Effector CD8-positive, alpha-beta T cell (primary cell): ENCODE measurements at places on chromosomes 16 and 17.

DNA sequence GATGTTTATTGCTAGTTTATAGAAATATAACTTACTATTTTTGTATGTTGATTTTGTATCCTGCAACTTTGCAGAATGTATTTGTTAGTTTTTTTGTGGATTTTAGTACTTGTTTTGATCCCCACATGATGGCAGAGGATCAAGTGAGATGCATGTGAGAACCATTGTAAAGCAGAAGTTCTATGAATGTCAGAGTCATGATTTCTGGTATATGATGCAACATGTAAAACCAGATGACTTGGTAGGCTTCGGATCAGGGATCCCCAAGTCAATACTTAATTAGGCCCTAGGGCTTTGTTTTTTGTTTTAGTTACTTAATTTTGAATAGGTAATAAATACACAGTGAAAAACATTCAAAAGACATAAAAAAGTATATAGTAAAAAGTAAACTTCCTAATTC, 45.8 kb downstream of the ESRP2 start:
- no peak for DNase-seq

GRCh38 chr16:65222536-65222935, 100.7 kb upstream of the CDH11 start:
- no peak for DNase-seq

DNA sequence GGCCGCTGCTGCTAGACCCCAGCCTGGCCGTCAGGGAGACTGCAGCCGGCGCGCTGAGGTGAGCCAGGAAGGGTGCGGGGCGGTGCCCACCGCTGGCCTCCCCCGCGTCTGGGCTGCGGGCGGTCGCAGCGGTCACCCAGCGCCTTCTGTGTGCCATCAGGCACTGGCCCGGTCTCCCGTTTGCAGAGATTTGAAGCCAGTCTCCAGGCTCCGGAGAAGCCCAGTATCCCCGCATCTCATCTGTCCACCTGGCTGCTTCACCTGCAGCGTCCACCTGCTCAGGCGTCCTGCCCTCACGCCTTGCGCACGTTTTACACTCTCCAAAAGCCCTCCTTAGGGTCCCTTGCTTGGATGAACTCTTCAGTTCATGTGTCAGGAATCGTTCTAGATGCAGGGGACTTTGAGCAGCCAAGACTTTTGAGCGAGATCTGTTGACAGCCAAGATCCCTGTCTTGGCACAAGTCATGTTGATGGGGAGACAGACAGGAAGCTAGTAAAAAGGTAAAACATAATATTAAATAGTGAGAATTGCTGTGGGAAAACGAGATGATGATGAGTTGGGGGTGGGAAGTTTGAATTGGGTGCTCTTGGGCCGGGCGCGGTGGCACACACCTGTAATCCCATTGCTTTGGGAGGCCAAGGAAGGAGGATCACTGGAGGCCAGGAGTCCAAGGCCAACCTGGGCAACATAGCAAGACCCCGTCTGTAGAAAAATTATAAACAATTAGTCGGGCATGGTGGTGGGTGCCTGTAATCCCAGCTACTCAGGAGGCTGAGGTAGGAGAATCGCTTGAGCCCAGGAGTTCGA, 916 bp downstream of the HEATR3 start:
- no peak for DNase-seq

DNA sequence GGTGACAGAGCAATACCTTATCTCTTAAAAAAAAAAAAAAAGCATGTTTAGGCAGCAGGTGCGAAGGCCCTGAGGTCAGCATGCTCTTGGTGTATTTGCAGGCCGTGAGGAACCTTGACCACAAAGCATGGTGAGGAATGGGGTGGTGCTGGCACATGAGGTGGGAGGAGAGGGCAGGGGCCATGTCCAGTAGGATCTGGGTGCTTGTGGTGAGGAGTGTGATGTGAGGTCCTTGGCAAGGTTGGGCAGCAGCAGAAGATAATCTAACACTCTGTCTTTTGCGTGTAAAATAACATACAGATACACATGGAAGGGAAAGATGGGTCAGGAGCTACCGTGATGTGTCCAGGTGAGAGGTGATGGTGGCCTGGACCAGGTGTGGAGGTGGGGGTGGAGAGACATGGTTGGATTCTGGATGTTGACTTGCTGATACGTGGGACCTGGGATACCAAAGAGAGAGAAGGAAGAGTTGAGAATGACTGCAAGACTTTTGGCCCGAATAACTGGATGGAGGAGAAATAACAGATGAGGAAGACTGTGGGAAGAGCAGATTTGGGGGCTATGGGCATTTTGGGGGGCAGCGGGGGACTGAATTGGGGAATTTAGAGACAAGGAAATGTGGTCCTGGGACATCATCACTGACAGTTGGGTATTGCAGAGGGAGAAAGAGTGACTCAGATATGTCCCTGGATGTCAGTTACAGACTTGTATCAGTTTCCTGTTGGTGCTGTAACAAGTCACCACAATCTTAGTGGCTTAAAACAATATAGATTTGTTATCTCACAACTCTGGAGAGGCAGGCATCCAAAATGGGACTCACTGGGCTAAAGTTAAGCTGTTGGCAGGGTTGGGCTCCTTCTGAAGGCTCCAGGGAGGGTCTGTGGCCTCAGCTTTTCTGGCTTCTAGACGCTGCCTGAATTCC, 274.9 kb downstream of the HAPSTR1 start:
- DNase-seq, result no peak

- DNase-seq, result no peak
These were observed 244.6 kb upstream of the PSMD7 start for GRCh38 chr16:74052016-74052415.

DNA sequence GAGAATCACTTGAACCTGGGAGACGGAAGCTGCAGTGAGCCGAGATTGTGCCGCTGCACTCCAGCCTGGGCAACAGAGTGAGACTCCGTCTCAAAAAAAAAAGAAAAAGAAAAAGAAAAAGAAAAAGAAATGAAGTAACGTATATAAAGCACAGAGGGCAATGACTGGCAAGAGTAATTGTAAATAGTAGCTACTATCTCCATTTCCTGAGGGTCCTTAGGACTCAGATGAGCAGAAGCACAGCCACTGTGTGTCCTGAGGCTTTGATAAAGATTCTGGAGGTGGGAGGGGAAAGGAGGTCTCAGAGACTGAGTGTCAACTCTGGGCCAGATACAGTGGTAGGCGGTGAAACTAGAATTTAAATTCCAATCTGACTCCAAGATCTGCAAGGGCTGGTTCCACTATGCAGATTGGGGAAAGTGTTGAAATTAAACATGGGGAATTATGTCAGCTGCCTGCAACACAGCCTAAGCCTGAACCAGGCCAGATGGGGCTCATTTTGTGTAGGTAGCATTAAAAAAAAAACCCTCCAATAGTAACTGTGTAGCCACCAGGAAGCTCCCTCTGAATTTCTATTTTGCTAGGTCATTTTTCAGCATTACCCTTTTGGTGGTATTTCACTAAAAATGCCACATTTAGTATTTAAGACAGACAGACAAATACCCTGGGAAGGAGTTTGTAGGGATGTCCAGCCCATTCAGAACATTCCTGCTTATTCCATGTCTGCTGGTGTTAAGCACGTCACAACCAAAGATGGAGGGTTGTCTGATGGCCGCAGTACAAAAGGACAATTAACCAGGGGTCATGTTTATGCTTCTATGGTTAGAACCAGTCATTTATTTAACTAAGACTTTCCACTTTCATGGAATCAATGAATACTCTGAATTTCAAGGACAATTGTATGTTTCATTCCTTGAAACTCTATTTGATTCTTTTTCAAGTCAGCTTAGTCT, 46.1 kb downstream of the TBX4 start:
- DNase-seq, result no peak

DNA sequence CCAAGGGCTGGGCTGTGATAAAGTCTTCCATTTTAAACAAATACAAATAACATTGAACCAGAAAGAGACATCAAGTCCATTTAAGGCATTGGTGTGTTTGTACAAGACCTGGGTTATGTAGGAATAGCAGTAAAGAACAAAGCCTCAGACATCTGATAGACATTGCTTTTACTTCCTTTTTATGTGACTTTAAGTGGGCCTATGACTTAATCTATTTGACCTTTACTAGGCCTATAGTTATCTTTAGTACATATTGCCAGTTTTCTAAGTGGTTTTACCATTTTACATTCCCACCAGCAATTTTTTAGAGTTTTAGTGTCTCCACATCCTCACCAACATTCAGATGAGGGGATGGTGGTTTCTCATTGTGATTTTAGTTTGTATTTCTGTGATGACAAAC, 298.8 kb downstream of the ZFHX3 start:
- DNase-seq, result no peak

DNA sequence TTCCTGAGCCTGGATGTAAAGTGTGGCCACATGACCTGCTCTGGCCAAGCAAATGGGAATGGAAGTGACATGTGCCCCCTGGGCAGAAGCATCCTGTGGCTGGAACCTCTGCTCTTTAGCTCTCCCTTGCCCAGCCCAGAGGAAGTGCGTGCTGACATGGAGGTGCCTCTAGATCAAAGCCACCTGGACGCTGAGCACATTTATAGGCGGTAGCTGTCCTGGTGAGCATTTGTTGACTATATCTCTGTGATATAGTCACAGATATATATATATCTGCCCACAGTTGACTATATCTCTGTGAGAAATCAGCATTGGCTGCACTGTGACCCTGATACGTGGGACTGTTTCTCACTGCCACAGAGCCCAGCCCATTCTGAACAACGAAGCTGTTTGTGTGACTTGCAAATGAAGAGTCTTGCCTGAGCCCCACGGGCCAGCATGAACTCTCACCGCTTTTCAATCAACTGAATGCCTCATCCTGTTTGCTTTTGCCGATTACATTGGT, 118.8 kb downstream of the C16orf95 start:
- no peak for DNase-seq

GRCh38 chr17:66677201-66677981, 157.5 kb upstream of the CACNG5 start:
- no peak for DNase-seq

GRCh38 chr17:46157443-46158062, 35.7 kb downstream of the KANSL1 start:
- DNase-seq, result no peak

DNA sequence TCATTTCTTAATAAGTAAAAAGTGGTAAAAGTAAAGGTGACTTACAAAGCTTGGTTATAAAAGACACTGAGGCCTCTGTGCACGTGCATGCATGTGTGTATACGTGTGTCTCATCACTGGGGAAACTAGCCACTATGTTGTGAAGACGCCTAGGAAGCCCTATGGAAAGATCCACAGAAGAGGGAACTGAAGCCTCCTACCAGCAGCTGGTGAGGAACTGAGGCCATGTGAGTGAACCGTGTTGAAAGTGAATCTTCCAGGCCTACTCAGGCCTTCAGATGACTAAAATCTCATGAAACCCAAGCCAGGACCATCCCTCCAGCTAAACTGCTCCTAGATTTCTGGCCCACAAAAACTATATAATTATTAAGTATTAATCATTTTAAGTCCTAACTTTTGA, 23.7 kb downstream of the PHLPP2 start:
- no peak for DNase-seq

GRCh38 chr17:17834974-17835373, 1.8 kb downstream of the SREBF1 start:
- no peak for DNase-seq

GRCh38 chr17:28385037-28385400, 13.5 kb downstream of the SARM1 start:
- no peak for DNase-seq

- no peak for DNase-seq
These were observed 58.8 kb downstream of the UTP18 start for GRCh38 chr17:51319186-51319585.

GRCh38 chr17:954431-955164, 25.0 kb downstream of the NXN start:
- DNase-seq, result no peak

- no peak for DNase-seq
These were observed 101.5 kb downstream of the MGAT5B start for GRCh38 chr17:76969598-76970172.

DNA sequence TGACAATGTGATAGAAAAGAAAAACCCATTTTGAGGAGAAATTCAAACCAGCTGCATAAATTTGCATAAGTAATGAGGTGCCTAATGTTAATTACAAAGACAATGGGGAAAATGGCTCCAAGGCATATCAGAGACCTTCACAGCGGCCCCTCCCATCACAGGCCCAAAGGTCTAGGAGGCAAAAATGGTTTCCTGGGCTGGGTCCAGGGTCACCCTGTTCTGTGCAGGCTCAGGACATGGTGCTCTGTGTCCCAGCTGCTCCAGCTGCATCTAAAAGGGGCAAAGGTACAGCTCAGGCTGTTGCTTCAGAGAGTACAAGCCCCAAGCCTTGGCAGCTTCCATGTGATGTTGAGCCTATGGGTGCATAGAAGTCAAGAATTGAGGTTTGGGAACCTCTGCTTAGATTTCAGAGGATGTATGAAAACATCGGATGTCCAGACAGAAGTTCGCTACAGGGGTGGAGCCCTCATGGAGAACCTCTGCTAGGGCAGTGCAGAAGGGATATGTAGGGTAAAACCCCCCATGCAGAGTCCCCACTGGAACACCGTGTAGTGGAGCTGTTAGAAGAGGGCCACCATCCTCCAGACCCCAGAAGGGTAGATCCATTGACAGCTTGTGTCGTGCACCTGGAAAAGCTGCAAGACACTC, 40.6 kb downstream of the IKZF3 start:
- DNase-seq, result no peak

DNA sequence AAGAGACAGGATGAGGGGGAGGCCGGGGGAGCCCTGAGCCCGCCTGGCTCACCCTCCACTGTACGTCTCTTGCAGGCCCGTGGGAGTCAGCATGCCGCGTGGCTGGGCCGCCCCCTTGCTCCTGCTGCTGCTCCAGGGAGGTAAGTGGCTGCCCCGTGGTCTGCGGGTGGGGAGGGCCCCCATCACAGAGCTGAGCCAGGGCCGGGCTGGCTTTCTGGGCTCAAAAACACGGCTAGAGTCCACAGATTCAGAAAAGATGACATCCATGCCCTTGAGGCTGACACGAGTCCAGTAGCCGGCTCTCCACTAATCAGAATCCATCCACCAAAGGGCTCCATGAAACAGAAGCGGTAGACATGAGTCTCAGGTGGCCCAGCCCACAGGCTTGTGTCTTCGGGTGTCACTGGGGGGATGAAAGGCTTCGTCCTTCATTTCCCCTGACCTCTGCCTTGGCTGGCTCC, 28.0 kb downstream of the IL21R start:
- no peak for DNase-seq

DNA sequence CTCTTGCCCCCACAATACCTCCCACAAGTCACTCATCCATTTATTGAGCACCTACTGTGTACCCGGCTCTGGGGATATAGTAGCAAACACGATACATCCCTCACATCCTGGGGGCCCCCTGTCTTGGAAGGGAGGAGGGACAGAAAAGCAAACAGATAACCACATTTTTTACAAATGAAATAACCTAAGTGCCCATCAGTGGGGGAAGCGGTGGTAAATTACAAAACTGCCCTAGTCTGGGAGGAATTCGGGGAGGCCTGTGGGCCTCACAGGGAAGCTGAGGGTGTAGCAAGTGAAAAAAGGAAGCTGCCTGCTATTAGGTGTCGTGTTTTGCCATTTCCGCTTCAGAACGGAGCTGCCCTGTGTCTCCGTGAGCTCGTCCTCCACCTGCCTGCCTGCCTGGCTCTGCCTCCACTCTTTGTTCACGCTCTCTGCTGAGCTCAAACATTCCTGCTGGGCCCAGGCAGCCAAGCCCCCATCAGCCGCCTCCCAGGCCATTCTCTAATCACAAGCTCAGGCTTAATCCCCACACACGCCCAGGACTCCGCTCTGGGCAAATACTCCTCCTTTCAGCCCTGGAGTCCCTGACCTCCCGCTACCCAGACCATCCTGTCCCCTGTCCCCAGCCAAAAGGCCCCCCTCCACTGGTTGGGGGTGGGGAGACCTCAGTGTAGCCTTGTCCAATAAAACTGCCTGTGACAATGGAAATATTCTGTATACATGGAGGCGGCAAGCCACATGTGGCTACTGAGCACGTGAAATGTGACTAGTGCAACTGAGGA, 10.2 kb upstream of the SEC14L5 start:
- DNase-seq, result no peak

GRCh38 chr17:3666516-3666915, 1.9 kb downstream of the TAX1BP3 start:
- no peak for DNase-seq
